ENCODE measurements at places on chromosomes 12 and 14.

- DNase-seq = no peak
Observed at GRCh38 chr14:88521818-88522217, 33.0 kb downstream of the PTPN21 start.

DNA sequence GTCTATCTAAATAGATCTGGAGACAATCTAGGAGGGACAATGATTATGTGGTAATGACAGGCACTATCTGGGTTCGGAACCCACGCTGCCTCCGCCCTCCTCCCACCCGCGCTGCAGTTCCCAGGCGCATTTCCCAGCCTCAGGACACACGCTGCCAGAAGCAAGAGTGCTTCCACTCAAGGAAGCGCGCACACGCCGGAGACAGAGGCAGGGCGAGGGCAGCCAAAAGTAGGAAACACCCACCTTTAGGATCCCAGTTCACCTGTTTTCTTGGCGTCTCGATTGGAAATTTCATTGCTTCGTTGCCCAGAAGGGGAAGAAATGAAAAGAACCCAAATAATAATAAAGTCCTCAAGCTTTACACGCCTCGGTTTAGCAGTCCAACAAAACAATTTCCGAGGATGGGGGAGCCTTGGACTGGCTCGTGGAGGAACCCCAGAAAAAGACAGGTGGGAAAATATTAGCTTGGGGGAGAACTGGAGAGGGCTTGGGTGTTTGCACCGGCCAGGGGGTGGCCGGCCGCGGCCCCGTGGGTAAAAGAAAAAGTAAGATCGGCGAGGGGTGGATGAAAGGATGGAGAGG, 474 bp downstream of the KCNK10 start:
- no peak for DNase-seq

GRCh38 chr14:76086636-76087035, 65.1 kb upstream of the GPATCH2L start:
- DNase-seq = no peak

GRCh38 chr14:99402285-99402648, 78.4 kb downstream of the SETD3 start:
- DNase-seq = no peak

DNA sequence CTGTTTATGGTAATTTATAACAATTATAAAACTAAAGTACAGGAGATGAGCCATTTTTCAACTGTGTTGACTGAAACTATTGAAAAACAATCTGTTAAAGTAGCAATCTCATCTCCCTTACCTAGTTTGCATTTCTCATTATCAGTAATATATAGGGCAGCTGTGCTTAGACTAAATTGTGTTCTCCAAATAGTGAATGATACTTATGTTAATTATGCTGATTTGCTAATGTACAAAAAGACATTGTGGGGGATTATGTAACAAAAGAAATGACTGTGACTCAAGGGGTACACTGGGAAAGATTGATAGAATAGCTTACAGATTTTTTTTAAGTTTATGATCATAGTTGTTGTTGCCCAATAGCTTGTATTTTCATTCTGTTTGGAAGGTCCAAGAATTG, 207.7 kb downstream of the FUT8 start:
- DNase-seq = no peak

- no peak for DNase-seq
Observed at GRCh38 chr12:88493636-88494035, 86.6 kb downstream of the KITLG start.

- DNase-seq = no peak
Observed at GRCh38 chr12:30806989-30807694, 52.4 kb upstream of the CAPRIN2 start.

DNA sequence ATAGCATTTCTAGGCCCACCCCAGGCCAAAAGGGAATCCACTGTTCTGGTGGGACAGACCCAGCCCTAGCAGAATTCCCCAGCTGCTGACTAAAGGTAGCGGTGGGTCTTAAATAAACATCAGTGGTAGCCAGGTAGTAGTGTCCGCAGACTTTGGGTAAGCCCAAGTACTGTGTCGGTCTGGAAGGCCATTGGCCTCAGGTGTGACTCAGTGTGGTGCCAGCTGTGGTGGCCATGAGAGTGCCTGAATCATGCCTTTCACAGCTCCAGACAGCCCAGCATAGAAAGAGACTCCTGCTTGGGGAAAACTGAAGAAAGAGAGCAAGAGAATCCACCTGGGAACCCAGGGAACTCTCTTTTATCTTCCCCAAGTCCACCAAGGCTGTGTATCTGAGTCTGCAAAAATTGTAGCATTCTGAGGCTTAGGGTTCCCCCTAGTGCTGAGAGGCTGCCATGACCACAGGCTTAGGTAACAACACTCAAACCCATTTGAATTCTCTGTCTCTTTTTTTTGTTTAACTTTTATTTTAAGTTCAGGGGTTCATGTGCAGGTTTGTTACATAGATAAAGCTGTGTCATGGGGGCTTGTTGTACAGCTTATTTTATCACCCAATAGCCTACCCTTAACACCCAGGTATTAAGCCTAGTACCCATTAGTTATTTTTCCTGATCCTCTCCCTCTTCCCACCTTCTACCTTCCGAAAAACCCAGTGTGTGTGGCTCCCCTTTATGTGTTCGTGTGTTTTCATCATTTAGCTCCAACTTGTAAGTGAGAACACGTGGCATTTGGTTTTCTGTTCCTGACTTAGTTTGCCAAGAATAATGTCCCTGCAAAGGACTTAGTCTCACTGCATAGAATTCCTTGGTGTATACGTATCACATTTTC, 16.7 kb upstream of the CD163L1 start:
- DNase-seq = no peak

- DNase-seq = no peak
Observed at GRCh38 chr14:87601036-87601435, 391.9 kb downstream of the GALC start.

GRCh38 chr14:105877645-105878044, 351.3 kb downstream of the TMEM121 start:
- DNase-seq = no peak

DNA sequence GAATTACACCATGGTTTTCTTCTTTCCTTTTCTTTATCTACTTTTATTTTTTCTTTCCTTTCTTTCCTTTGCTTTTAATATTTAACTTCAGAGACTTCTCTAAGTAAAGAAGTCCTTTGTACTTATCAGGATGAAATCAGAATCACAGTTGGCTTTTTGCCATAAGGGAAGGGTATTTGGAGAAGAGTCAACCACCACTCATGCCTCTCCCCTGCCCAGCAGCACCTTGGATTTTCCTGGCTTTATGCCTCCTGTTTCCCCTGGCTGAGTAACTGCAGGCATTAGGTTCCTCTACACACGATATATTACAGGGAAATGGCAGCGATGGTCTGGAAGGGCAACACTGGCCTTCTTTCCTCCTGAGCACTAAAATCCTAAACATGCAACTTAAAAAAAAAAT, 266.4 kb upstream of the CAND1 start:
- no peak for DNase-seq

DNA sequence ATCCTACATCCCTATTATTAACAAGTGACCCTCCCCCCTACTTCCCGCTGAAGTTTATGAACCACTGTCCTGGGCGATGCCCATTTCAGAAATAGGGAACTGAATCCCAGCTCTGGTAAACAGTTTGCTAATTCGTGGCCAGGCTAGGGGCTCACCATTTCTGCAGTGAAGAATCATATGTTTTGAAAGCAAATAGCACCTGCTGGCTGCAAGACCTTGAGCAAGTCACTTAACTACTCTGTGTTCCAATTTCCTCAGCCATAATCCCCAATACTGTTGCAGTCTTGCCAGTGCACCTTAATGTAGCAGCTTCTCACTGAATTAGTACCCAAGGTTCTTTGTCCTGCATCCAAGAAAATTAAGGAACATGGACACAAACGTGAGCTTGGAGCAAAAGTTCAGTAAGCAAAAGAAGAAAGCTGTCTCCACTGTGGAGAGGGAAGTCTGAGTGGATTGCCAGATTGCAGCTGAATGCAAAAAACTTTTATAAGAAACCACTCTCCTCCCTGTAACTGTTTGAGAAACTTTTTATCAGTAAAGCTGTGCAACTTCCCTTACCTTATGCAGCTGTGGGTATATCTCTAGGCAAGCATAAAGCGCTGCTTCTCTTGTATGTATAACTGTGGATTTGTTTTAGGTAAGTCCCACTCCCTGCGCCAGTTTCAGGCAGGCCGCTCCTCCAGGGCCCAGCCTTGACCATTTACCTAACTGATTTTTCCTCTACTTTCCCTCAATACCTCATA, 824 bp downstream of the OAS1 start:
- DNase-seq = no peak

- DNase-seq = no peak
Observed at GRCh38 chr12:104387190-104387589, 69.6 kb upstream of the CHST11 start.

DNA sequence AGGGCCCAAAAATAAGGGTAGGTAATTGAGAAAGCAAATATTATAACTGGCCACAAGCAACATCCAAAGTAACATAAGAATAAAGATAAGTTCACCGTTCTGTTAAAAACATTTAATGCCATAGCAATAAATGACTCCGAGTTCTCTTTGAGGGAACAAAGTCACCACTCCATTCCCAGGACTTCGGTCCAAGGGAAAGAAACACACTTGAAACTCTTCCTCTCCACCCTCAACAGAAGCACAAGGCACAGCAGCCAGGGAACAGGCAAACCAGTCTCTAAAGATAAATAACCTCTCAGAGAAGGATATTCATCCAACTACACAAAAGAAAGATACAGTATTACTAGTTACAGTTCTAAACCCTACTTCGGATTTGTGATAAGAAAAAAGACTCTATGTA, 2.5 kb downstream of the SETD3 start:
- DNase-seq = no peak

DNA sequence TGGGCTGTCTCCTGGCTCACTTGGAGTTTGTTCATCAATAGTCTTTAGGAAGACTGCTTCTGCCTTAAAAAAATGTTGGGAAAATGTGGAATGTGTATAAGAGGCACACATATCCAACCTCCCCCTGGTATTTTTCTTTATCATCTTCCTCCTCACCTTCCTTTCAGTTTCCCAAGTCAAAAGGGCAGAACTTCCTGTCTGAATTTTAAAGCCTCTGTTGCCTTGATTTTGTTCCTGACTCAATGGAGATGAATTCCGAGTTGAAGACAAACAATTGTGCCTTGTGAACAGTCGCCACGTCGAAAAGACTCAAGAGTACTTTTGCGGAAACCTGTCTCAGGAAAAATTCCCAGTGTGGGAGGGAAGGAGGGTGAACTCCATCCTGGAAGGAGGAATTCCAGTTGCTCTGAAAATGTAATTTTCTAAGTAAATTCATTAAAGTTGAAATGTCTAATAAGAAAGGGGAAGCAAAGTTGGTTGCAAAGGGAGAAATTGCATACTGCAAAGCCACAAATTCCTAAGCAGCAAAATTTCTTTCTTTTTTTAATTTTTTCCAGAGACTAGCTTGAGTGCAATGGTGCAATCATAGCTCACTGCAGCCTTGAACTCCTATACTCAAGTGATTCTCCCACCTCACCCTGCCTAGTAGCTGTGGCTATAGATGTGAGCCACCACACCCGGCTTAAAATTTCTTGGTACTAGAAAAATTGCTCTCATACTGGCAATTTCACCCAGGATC, 50.2 kb upstream of the ELK3 start:
- no peak for DNase-seq

DNA sequence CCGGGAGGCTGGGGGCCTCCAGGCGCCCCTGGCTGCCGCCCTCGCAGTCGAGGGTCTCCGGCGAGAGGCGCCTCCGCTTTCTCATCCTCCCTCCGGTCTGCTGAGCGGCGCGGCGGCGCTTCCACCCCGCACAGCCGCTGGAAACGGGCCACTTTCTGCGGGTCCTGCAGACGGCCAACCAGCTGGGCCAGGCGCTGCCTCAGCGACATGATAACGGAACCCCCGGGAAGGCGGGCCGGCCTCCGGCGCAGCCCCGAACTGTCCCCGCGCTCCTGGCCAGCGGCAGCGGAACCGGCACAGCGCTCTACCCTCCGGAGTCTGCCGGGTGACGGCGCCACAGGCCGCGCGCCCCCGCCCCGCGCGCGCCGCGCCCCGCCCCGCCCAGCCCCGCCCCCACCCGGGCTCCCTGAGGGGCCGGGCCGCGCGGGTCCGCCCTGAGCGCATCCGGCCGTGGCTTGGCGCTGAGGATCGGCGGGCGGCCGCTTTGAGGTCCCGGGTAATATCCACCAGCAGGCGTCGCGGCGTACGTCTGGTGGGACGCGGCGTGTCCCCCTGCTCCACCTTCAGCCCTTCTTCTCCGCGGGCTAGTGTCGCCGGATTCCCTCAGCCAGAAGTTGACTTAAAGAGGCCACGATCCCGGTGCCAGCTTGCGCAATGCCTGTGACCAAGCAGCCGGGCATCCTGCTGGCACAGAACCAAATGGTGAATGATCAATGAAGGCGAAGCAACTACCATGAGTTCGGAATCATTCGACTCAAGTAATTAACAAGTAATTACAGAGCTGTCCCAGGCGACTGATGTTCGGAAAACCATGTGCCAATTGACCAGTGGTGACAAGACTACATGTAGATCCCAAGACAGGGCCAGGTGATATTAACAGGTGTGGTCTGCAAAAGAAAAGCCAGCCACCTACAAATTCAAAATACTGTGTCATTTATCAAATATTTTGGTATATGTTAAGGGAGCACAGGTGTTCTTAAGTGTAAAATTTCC, at the start of gene SGPP1:
SGPP1 (minus strand) TSS at position 330 of the 993 bp plus-strand sequence; CDS start at position 209, 121 bp downstream.
- peak; percentile 89 for DNase-seq

DNA sequence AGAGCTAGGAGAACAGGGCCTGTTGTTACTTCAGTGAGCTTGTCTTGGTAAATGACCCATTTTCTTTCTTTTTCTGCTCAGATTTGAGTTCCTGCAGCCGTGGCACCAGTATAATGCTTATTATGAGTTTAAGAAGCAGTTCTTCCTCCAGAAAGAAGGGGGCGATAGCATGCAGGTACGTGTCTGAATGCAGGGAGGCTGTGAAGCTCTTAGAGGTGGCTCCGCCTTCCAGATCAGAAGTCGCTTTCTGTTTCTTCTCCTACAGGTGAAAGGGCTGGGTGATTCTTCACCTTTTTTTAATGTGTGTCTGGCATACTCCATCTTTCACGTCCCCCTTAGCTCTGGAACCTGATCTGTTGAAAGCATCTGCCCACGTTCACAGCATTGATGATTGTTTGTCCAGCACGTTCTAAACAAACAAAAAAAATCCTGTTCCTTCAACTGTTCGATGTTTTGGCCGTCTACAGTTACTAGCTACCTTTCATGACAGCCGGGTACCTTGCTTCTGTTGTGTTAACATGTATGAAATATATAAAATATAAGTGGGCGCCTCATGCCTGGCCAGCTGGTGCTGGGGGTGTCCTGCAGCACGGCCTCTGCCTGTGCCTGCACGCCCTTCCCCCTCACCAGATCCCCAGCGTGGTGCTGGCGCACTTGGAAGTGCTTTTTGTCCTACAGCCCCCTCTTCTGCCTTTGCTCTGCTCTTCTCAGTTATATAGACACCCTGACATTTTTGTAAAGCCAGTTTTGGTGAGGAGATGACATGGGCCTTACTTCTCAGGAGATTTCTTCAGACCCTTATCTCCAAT, 44.6 kb downstream of the SFSWAP start:
- DNase-seq = no peak

DNA sequence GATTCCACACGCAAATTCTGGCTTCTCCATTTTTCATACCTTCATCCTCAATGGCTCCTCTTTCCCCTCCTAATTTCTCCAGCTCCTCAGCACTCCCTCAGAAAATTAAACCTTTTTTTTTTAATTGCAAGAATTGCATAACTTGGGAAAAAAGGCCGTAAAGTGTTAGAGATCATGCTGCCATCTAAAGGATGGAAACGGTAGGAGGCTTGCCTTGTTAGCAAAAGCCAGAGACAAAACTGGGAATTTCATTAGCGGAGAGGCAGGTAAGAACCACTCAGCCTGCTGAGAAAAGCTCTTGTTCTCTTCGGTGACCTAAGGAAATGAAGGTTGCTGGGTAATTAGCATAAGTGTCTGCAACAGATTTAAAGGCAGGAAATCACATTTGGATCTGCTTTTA, 204.3 kb downstream of the AEBP2 start:
- no peak for DNase-seq

GRCh38 chr14:32468955-32469354, 139.9 kb downstream of the AKAP6 start:
- no peak for DNase-seq

- DNase-seq = no peak
Observed at GRCh38 chr14:55951341-55952206, 166.6 kb upstream of the PELI2 start.
